ENCODE measurements at places on chromosomes 5 and 9. TPM values are rescaled to one million over a fixed set of nuclear protein-coding genes. Genes with fewer than 3 reads are reported as not detected.

Gene TXNDC8
- total RNA-seq: not detected

Gene ZFP2
- 1.8 TPM for total RNA-seq

Gene ENG
- 9.7 TPM for total RNA-seq

GRCh38 chr5:96087939-96088338 is 126.3 kb upstream of the ELL2 start:
- no peak for DNase-seq

DNA sequence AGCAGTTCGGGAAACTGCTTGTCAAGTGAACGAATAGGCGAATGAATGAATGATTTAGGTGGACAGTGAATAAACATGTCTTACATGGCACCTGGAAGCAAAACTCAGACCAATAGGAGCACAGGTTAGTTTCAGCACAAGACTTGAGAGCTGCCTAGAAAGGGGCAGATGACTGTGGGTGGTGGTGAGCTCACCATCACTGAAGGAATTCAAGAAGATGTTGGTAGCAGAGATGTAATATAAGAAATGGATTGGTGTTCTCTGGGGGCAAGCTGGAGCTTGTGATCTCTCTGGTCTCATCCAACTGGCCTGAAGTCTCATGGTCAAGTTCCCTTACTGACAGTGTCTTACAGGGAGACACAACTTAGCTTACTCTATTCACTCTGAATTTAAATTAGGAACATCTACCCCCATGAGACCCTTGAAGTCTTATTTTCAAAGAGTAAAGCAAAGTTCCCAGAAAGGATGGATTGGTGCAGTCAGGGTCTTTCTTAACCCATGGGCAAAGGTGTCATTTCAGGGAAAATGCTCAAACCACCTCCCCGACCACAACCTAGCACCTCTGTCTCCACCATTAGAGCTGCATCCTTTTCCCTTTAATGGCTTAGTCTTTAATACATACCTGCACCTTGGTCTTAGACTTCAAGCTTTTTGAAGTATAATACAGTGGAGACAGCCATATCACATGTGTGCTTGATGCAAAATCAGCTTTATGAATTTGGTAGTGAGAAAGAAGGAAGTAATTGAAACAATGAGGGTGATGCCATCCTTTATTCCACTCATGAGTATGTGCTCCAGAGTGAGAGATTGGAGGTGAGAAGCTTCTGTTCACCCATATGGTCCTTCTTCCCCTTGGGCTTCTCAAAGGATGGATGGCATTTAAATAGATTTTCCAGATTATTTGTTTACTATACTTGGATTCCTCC is 5.1 kb downstream of the LCP2 start:
- no peak for DNase-seq

DNA sequence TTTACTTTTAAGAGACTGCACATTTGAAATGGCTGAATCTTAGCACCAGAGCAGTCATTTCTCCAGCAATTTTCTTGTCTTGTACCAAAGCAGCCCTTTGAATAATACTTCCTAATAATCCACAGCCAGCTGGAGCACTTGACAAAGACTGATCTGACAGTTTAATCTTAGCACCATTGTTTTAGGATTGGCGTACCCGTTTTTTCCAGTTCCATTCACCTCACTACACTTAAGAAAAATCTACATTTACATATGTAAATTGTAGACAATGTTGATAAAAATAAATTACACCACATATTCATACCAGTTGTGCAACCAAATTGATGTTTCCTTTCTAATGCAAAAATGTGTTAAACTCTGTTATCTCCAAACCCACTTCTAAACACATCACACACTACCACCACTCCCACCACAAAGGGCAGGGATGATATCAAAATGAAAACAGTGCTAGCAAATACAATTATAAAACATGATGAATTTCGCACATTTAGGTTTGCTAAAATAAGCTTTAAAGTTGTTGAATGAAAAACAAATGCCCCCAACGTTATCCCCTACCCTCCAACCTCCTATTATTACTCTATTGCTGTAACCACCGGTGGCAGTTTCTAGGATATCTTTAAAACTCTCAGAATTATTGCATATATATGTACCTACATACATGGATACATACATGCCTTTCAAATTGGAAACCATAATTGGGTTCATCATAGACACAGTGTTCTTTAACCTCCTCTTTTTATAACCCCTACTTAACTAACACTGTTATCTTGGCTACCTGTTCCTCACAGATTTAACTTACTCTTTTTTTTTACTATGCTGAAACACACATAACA is 21.5 kb downstream of the SERINC5 start:
- no peak for DNase-seq

- DNase-seq: no peak
These were observed 91.9 kb upstream of the PANK3 start for GRCh38 chr5:168670881-168671575.

GRCh38 chr5:65880496-65881072 is 45.8 kb upstream of the ERBIN start:
- no peak for DNase-seq

- DNase-seq: no peak
These were observed 744.5 kb upstream of the C9orf72 start for GRCh38 chr9:28317745-28318144.

DNA sequence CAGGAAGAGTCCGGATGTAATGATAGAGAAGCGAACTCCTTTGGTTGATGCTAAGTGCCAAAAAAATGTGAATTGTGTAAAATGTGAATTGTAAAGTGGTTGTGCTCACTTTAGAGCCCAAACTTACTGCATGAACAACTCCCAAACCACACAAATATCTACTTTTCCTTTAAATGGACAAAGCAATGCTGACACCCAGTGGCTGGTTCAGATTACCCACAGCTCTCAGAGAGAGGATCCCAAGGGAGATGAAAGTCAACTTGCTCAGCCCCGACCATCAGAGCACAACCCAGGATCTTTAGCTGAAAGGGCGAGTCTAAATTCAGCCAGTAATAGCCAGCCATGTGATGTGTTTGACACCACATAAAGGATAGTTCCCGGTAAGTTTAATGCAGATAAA is 133.7 kb downstream of the NMUR2 start:
- no peak for DNase-seq

DNA sequence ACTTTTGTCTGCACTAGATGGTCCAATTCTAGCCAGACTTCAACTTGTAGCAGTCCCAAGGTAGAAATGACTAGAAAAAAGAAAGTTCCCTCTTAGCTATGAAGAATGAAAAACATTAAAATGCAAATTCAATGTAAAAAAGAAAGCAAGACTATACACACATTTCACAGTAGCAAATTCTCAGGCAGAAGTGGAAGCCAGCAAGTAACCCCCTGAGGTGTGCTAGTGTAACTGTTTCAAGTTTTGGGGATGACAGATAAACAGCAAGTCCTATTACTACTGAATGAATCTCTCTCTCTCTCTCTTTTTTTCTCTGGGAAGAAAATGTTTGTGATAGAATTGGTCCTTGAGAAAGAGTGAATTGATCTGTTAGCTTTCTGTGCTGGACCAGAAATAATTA is 185.6 kb downstream of the EFNA5 start:
- no peak for DNase-seq

DNA sequence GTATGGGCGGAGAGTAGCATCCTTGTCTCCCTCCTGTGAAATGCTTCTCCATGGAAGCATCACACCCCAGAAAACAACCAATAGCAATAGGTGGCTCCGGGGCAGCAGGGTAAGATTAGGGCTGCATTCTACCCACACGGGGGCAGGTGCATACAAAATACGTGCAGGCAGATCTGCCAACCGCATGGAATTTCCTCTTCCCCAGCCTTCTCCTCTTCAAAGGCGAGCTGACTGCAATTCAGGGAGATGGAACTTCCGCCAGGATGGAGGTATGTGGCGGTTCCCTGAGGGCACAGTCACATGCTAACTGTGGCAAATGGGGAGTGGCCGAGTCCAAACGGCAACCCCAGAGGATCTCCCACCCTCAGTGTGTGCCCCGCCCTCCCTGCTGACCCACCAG is 81.5 kb downstream of the LMNB1 start:
- DNase-seq: no peak

DNA sequence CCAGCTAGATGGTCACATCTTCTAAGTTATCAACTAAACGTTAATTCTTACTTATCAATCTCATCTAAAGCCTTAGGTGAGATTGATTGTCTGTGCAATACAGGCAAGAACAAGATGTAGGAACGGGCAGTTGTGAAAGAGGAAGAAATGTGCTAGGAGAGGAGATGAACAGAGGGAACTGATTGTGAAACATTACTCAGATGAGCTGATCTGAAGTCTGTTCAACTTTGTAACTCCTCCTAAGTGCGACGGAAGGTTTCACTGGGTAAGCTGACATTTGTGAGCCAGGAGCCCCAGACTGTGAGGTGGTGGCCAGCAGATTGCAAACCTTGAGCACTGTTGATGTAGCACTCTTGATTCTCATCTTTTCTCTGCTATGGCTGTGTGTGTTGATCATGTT is 204.1 kb downstream of the CD180 start:
- no peak for DNase-seq
